IMR-90 (cell line): ENCODE measurements at places on chromosomes 16 and 17.
A peak's percentile ranks its signal among the peaks of the same experiment; 100 is the strongest.

- DNase-seq = no peak
Measured at GRCh38 chr16:51591480-51591879, 440.4 kb upstream of the SALL1 start.

GRCh38 chr17:181245-182049 lies at the start of gene DOC2B:
Gene DOC2B (minus strand): TSS chr17:181650. CDS start chr17:181479, 171 bp downstream.
- peak; percentile 27 for DNase-seq

- peak; percentile 100 for DNase-seq
Measured at GRCh38 chr17:76371656-76372628, 12.5 kb upstream of the SPHK1 start.

DNA sequence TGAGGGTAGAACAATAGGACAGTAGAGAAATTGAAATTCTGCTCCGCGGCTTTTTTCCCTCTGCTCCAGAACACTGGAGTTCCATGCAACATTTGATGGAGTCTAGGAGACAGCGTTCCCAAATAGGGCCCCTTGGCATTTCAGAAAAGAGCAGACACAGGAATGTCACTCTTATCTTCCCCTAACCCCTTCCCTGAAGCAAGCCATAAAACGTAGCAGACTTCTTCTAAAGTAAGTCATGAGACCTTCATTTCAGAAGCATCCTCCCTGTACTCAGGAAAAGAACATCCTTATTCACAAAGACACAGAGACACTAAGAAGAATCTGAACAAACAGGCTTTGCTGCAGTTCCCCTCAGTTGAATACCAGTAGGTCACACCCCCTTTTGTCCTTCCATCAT lies 296.1 kb upstream of the SOX9 start:
- DNase-seq = no peak

DNA sequence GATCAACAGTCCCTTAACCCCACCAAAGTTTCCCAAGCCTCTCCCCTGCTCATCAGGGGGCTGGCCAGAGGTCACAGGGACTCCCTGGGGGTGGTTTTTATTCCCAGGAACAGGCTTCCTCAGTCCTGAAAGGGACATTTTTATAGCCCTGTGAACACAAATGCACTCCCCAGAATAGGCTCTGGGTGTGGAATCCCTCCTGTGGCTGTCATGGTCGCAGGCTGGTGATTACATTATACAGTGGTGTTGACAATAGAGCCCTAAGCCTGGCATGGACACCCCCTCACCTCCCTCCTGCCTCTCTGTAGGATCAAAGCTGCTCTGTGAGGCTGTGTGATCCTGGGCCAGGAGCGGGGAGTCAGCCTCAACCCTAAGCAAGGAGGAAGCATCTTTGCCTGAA lies 1.4 kb upstream of the CA4 start:
- no peak for DNase-seq

DNA sequence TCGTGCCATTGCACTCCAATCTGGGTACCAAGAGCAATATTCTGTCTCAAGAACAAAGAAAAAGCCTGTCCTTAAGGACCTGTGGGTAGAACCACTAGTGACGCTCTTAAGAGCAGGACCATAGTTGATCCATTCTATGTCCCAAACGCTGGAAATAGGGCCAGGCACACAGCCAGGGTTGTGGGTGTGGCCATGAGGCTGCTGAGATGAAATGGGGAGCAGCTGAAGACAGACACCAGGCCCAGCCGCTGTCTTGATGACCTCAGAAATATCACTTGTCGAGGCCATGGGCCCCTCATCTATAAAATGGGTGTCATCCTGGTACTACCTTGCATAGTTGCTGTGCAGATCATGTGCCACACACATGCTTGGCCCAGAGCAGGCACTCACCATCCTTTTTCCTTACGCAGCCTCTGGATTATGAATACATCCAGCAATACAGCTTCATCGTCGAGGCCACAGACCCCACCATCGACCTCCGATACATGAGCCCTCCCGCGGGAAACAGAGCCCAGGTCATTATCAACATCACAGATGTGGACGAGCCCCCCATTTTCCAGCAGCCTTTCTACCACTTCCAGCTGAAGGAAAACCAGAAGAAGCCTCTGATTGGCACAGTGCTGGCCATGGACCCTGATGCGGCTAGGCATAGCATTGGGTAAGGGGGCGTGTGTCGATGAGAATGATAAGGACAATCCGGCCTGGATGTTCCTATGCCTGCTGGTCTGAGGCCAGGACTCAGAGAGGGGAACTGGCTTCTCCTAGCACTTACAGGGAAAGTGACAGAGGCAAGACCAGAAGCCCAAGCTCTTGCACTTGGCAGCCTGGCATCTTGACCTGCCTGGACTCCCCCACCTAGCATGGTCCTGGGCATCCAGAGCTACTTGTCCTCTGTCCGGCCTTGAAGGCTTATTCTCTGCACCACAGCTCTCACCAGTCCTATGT lies 25.5 kb downstream of the CDH5 start:
- no peak for DNase-seq

DNA sequence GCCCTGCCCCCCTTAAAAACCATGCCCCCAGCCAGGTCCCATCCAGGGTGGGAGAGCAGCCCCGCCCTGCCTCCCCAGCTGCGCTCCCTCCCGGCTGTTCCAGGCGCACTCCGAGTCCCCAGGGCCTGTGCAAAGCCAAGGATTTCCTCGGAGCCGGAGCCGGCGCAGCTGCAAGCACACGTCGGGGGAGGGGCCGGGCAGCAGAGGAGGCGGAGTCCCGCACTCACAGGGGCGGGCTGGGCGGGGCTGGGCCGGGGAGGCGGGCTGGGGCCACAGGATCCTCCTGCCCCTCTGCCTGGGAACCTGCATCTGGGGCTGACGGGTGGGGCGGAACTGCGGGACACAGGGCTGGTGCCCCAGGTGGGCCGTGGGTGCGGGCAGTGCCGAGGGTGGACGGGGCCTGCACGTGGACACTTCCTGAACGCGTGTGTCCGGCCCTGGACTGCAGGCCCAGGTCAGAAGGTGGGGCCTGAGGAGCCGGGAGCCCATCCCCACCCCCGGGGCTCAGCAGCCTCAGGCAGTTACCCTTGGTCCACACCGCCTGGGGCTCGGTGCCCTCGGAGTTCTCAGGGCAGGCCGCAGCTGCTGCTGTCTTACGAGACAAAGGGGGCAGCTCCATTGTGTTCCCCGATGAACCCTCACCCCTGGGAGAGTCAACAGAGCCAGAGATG lies 24.0 kb upstream of the SSTR5 start:
- DNase-seq = peak; percentile 16

GRCh38 chr16:50547340-50548124 lies 664 bp upstream of the NKD1 start:
- no peak for DNase-seq

GRCh38 chr17:4006165-4006589 lies 41.9 kb upstream of the ATP2A3 start:
- no peak for DNase-seq

GRCh38 chr17:78211032-78211431 lies 3.0 kb upstream of the BIRC5 start:
- no peak for DNase-seq

- peak; percentile 95 for DNase-seq
Measured at GRCh38 chr16:22386976-22387375, 12.6 kb upstream of the CDR2 start.

DNA sequence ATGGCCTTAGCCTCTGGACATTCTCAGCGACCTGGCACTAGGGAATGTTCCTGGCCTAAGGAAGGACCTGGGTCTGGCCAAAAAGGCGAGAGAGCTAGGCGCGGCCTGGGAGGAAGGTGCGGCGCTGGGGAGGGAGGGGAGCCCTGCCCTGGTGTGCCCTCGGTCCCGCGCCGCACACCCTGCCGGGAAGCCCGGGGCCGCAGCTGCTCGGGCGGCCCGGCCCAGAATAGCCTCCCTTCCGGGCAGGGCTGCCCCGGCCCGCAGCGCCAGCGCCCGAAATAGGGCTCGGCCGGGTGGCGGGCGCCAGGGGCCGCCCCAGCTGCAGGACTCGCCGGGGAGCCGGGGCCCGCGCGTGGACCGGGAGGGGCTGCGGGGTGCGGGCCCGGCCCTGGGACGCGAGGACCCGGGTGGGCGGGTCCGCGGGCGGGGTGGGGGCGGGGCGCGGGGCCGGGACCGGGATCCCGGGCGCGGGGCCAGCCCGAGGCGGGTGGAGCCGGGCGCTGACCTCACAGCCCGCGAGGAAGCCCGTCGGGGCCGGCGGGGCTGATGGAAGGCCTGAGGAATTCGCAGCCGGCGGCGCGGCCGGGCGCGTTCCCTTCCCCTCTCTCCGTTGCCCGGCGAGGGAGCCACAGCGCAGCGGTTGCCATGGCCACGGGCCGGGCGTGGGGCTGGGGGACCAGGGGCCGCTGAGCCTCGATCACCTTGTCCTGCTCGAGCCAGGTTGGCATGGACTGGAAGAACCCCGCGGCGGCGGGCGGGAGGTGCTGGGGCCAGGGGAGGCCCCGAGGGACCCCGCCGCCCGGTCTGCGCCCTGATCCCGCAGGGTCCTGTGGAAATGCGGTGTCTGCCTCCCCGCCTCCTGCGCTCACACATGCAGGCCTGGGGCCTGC lies 18.1 kb downstream of the SOCS3 start:
- DNase-seq = peak; percentile 74

GRCh38 chr17:77440560-77440981 lies 299.8 kb downstream of the SEC14L1 start:
- DNase-seq = no peak
